ENCODE measurements at places on chromosomes 1 and 21. TPM values are rescaled to one million over a fixed set of nuclear protein-coding genes. Genes with fewer than 3 reads are reported as not detected.

DNA sequence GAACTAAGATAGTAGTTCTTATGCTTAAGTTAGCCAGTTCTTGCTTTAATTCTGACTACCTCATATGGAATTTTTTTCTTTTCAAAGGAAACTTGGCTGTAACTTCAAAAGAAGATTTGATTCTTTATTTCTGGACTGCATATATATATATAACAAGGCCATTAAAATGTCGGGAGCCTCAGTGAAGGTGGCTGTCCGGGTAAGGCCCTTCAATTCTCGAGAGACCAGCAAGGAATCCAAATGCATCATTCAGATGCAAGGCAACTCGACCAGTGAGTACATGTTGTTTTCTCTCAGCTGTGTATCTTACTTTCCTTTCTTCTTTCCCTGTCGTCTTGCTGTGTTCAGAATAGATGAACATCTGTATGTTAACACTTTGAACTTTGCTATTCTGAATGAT lies 21.8 kb downstream of the KIF1B start:
- H3K27ac ChIP-seq: no peak overlapping the region
- H3K36me3 ChIP-seq: peaks cover 36% of the 10 kb centered on the region
- H3K4me3 ChIP-seq: no peak overlapping the region
- H3K27me3 ChIP-seq: no peaks in the 10 kb centered on the region
- DNase-seq: no peak

- H3K27me3 ChIP-seq: no peaks in the 10 kb centered on the region
- H3K4me1 ChIP-seq: peaks cover 12% of the 10 kb centered on the region
- H3K36me3 ChIP-seq: no peaks in the 10 kb centered on the region
- H3K4me3 ChIP-seq: no peak overlapping the region
Observed at GRCh38 chr1:208944981-208945451, 638.5 kb upstream of the CAMK1G start.

DNA sequence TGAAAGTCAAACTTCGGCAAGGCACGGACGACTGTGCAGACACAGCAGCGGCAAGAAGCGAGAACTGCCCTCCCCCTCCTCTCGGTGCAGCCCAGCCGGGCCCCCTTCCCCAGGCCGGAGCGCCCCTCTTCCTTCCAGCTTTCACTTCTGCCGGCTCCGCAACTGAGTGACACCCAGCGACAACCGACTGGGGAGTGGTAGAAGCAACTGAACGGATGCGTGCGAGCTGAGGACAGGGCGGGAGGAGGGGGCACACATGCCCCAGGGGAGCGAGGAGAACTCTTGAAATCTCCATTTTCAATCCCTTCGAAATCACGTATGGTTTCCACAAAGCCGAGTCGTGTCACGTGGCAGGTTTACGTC lies 146.6 kb downstream of the PGBD5 start:
- no peaks in the 10 kb centered on the region for H3K4me1 ChIP-seq
- peaks cover 67% of the 10 kb centered on the region for H3K36me3 ChIP-seq
- no peak overlapping the region for H3K27ac ChIP-seq
- no peak overlapping the region for H3K4me3 ChIP-seq
- H3K27me3 ChIP-seq: no peaks in the 10 kb centered on the region
- DNase-seq: no peak

- H3K27ac ChIP-seq: no peak overlapping the region
- no peak for DNase-seq
- peaks cover 10% of the 10 kb centered on the region for H3K27me3 ChIP-seq
Observed at GRCh38 chr1:30194741-30195423, 528.5 kb downstream of the MATN1 start.

- H3K27me3 ChIP-seq: no peaks in the 10 kb centered on the region
- H3K27ac ChIP-seq: no peak overlapping the region
- H3K36me3 ChIP-seq: no peaks in the 10 kb centered on the region
- H3K4me1 ChIP-seq: no peaks in the 10 kb centered on the region
Observed at GRCh38 chr1:245365095-245366020, 210.6 kb downstream of the KIF26B start.

DNA sequence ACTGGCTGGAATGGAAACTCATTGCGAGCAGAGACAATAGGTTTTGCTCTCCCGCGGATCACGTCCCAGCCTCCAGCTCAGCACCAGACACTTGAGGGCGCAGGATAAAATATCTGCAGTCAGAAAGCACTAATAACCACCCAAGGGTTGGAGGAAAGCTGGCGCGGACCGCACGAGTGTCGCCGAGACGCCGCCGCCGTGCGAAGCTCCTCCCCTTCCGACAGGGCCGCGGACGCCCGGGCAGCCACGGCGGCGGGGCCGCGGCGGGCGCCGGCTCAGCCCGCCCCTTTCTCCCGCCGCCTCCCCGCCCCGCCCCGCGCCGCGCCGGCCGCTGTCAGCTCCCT lies at the start of gene CMPK1:
CMPK1 (plus strand) TSS at position 213 of the 344 bp plus-strand sequence. CDS start 156 bp downstream, outside the sequence.
- peak within 1 kb of the TSS; percentile 99 for H3K27ac ChIP-seq
- peaks cover 52% of the 10 kb centered on the region for H3K4me1 ChIP-seq
- no peaks in the 10 kb centered on the region for H3K27me3 ChIP-seq
- peak within 1 kb of the TSS; percentile 86 for H3K4me3 ChIP-seq
- no peaks in the 10 kb centered on the region for H3K36me3 ChIP-seq

The AGMAT gene
- total RNA-seq: 0.30 TPM

The OR2L13 gene
- not detected for total RNA-seq

The MAPKAPK2 gene
- 261 TPM for total RNA-seq
